ENCODE measurements at places on chromosomes 4 and X. TPM values are rescaled to one million over a fixed set of nuclear protein-coding genes. Genes with fewer than 3 reads are reported as not detected.

DNA sequence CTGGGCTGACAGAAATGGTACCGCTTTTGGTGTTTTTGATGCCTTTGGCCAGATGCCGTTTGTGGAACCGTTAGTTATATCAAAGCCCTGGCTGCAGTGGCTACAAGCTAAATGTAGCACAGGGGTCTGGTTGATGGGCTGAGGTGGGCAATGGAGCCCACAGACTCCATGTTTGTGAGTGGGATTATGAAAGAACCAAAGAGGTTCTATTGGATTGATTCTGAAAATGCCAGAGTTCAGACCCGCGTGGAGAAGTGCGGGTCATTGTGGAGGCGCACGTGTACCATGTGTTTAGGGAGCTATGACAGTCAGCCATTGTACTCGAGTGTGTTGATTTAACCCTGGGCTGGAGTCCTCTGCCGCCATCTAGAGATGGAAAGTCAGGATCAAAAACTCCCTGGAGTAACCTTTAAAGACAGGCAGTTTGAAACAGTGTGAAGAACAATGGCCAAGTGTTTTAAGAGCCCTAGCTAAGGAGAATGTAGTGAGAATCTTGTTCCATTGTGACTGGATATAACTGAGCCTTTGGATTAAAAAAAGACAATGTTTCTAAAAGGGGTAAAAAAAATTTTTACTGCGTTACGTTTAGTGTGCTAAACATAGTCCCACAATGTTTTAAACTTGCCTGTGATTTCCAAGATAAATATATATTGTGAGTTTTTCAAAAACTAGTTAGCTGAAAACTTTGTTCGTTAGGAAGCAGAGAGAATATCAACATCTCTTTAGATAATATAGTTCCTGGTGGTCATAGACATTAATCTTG, 12.7 kb downstream of the ART3 start:
- DNase-seq = no peak

DNA sequence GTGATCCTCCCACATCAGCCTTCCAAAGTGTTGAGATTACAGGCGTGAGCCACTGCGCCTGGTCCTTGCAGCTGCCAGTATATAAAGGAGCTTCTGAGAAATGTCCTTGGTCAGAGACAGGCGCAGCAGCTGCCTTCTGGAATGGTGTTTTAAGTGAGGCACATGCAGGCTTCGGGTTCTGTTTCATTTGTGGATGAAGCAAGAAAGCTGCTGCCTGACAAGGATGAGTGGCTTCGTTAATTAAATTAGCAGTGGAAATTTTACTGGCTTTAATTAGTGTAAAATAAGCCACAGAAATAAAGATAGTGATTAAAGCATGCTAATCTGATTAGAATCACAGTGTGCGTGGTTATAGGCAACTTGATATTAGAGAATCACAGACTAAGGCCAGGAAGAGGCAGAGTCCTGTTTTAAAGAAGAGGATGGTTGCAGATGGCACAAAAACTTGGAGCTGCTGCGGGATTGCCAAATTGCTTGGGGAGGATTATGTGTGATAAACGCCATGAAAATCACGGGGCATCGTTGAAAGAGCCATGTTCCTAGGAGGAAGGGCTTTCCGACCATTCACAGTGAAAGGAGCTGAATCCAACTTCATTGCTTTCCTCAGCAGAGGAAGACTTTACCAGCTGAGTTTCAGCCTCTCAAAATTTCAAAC, 348.4 kb upstream of the FAT1 start:
- no peak for DNase-seq

- no peak for DNase-seq
Observed at GRCh38 chrX:41291309-41291708, 42.7 kb upstream of the DDX3X start.

DNA sequence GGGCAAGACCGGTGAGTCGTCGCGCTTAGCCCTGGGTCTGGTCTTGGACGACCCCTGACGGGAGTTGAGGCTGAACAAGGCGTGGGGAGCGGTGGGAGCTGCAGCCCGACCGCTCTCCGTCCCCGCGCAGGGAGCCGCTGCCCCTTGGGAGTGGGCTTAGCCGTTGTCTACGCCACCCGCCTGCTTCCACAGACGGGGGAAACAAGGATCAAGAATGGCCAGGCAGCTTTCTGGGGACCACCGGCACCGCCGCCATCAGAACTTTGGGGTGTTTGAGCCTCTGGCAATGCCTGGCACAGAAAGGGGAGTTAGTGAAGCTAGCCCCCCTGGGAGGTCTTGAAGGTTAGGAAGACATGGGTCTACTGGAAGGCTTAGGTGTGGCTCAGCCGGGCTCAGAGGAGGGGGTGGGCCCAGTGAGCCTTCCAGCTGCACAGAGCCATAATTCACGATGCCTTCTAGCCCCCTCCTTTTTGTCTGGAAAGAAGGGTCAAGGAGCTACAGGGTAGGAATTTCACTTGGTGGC, 583 bp downstream of the RASL11B start:
- no peak for DNase-seq

DNA sequence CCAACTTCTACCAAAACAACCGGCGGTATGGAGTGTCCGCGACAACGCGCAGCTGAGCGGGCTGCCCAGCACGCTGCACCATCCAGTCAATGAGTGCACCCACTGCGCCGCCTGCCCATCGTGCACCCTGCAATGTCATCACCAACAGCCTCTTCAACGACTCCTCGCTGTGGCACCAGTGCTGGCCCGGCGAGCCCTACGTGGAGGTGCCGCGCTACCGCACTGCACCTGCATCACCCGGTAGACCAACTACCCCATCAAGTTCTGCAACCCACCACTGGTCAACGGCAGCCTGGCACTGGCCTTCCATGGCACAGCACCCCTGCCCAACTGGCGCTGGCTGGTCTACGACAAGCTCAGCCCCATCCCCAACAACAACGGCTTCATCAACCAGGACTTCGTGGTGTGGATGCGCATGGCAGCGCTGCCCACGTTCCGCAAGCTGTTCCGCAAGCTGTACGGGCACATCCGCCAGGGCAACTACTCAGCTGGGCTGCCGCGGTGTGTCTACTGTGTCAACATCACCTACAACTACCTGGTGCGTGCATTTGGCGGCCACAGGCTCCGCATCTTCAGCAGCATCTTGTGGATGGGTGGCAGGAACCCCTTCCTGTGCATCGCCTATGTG, 42.8 kb downstream of the IL13RA1 start:
- DNase-seq = no peak

GRCh38 chrX:70336767-70337166, 46.9 kb downstream of the KIF4A start:
- DNase-seq = peak; percentile 1

- no peak for DNase-seq
Observed at GRCh38 chr4:2289955-2290333, 28.0 kb upstream of the MXD4 start.

DNA sequence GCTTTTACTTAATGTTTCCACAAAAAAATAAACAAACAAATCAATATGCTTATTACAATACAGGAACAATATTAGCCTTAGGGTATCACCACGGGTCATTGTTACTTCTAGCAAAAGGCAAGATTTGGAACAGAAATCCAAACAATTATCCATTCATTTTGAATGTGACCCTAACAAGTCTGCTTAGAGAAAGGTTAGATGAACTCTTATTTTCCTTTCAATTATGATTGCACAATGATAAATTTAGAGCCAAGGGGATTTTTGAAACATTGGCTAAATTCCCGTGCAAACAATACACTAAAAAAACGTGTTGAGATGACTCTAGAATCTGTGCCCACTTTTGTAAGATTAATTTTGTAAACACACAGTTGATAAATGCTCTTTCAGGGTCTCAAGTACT, 474.7 kb downstream of the PCDH7 start:
- DNase-seq = no peak

DNA sequence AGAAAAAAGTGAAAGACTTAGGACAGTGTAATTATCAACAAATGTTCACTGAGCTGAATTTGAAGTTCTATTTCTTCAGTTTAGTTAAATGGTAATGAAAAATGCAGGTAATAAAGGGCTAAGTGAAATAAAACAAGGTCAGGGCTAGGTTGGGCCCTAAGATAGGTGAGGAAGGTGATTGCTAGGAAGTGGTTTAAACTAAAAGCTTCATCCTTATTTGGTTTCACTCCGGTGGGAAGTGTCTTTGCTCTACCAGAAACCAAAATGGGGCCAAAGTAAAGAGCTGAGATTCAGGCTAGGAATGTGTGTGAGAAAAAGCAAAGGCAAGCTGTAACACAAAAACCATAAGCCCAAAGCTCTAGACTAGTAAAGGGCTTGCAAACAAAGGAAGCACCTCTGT, 31.0 kb downstream of the TAB3 start:
- DNase-seq = no peak

DNA sequence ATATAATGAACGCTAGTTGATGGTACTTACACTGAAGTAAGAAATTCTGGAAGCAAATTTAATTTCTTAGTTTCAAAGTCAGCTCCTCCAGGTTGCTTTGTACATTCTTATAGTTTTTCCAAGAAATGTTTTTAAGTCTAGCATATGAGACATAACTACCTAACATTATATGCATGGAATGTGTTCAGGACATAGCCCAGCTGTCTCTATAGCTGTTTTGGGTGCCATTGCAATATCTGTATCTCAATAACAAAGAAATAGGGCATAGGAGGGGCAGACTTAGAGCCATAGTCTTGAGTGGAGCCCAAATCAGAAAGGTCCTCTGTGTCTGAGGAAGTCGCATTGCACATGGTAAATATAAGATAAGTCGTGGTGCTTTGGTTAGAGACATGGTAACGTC, 143.4 kb downstream of the CBR4 start:
- DNase-seq = no peak

GRCh38 chrX:18692541-18692940, 14.9 kb upstream of the PPEF1 start:
- DNase-seq = no peak

ADGRG4 gene
- not detected for total RNA-seq

TCEAL6 gene
- total RNA-seq = not detected

SLC16A2 gene
- total RNA-seq = 0.08 TPM

SPON2 gene
- 12.1 TPM for total RNA-seq

OPRPN gene
- total RNA-seq = not detected

PHKA1 gene
- 7.5 TPM for total RNA-seq

EGF gene
- total RNA-seq = not detected

SRPX gene
- total RNA-seq = not detected

SPACA5B gene
- not detected for total RNA-seq

Data from activated T-helper 1 cell treated with anti-CD3 and anti-CD28 coated beads, Interleukin-12 subunit alpha, Interleukin-12 subunit beta, Interleukin-2, Interleukin-4 antibody, amounts not matched to agents 30 ng/mL and 10 ng/mL and 1 ng/mL, durations not matched to agents 14 hours and 24 hours and 36 hours (primary cell).